ENCODE measurements at places on chromosomes 2 and 18. TPM values are rescaled to one million over a fixed set of nuclear protein-coding genes. Genes with fewer than 3 reads are reported as not detected.

DNA sequence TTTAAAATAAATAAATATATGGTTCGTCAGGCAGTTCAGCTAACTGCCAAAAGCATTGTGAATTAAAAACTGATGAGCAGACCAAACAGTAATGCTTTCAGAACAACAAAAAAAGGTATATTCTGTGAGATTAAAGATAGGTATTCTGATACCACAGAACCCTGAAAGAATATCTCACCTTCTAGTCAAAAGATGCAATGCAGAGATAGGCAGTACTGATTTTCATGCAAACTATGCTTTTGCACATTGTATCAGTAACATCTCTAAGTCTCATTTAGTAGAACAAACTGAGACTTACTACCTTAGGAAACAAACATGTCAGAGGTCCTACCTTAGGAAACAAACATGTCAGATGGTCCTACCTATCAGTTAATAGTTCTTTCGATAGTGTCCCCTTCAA lies 32.4 kb downstream of the CUL3 start:
- no peak for DNase-seq

DNA sequence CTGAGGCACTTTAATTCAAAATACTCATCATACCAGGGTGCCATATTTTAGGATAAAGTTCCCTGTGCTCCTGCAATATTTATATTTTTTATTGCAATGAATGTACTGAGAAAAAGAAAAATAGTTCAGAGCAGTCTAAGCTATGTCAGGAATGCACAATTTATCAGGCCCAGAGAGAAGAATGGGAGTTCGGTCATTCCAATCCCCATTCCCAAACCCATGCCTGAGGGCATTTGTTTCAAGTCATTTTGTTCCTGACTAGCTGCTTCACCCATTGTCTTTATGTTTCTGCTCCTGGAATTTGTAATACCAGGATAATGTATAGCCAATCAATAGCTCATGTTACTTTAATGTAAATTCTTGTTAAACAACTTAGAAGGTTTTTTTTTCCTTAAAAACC lies 24.4 kb upstream of the FTCDNL1 start:
- DNase-seq, result peak; percentile 56

GRCh38 chr2:178650554-178650953 lies 156.7 kb downstream of the TTN start:
- DNase-seq, result no peak

DNA sequence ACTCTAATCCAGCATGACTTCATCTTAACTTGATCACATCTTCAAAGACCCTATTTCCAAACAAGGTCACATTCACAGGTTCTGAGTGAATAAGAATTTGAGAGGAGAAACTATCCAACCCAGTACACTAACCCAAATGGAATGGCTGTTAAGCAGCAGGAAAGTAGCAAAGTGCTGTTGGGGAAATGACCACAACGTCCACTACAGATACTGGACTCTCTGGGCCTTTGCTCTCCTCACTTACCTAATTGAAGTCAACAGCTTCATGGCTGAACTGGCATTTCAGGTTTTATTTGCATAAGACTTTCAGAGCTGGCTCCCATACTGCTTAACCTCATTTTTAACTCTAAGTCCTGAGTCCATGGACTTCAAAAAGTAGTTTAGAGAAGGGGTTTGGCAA lies 38.0 kb upstream of the ACVR2A start:
- no peak for DNase-seq

SLC38A11 gene
- not detected for total RNA-seq

DNA sequence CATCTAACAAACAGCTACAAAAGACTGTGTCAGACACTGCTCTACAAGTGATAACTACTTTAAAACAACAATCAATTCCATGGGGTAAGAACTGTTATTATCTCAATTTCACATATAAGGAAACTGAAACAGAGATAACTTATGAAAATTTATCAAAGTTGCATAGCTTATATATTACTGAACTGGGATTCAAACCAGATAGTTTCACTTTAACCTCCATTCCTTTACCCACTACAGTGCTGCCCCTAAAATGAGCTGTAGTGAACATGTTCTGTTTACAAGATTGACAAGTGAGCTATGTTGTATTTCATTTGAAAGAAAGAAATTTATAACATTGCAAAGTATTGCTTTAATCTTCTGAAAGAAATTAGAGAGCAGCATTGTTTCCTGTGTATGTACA lies 14.1 kb upstream of the GCG start:
- no peak for DNase-seq

DNA sequence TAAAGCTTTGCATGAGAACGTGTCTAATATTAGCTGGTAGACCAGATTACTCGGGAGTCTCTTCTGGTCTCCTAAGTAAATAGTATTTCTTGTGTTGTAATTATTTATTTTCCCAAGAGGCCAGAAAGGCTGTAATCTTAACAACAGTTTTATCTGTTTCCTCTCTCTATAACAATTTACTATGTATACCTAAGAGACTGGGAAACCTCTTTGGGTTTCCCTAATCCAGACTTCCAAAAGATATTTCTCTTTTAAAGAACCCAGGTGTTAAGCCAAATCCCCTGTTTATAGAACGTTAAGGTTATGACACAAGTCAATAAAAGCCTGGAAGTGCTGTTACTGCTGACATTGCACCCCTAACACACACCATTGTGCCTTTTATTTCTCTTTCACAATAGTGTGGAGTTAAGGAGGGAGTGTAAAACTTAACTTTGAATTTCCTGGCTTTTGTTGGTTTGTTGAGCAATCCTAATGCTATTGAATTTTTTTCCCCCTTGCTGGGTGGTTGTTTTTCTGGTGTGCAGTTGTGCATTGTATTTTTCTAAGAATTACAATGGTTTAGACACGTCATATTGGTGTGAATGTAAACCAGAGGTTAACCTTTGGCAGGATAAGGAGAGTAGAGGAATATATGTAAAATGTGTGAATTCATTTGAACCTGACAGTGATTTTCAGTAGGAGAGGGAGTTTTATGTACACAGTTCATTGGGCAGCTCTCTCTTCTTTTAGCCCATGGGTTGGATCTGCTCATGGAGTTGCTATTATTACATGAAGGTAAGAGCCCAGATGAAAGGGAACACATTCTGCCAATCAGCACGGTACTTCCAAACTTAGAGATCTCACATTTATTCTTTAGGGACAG lies 192.8 kb downstream of the MTX2 start:
- peak; percentile 27 for DNase-seq

SERPINB5 gene
- total RNA-seq, result not detected

GRCh38 chr2:61995515-61995914 lies 90.0 kb downstream of the COMMD1 start:
- DNase-seq, result no peak

- DNase-seq, result peak; percentile 83
Observed at GRCh38 chr2:27627963-27628766, 647 bp downstream of the CCDC121 start.

GRCh38 chr2:241136191-241136590 lies 13.1 kb downstream of the PASK start:
- no peak for DNase-seq

GRCh38 chr18:62198259-62198658 lies 11.2 kb downstream of the RELCH start:
- no peak for DNase-seq

- peak; percentile 99 for DNase-seq
Observed at GRCh38 chr18:49725809-49726674, 87.3 kb downstream of the ACAA2 start.

TGFA gene
- not detected for total RNA-seq

DNA sequence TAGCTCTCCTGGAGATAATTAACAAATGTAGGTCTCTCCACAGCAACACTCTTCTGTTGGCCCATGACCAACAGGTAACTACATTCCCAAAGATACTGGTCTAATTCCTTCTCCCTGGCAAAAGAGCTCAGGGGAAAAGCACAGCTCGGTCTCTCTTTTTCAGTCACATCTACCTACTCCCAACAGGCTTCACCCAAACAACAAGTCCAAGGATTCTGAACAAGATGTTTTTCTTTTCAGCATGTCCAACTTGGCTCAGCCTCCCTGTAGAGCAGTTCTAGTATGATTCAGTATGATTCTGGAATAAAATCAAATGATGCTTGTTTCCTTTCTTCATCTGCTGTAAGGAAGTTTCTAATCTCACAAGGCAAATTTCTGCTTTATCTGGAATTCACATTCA lies 1704.8 kb upstream of the PIK3C3 start:
- DNase-seq, result no peak

GRCh38 chr2:61235716-61236115 lies 73.7 kb downstream of the C2orf74 start:
- no peak for DNase-seq

ACTG2 gene
- total RNA-seq, result 2.4 TPM

GRCh38 chr18:49838381-49838780 lies 25.0 kb upstream of the ACAA2 start:
- DNase-seq, result no peak

CD28 gene
- not detected for total RNA-seq

- peak; percentile 95 for DNase-seq
Observed at GRCh38 chr2:195561116-195561921, 95.7 kb upstream of the SLC39A10 start.

GRCh38 chr2:106990297-106990696 lies 104.3 kb upstream of the ST6GAL2 start:
- DNase-seq, result peak; percentile 47

GRCh38 chr18:69399253-69399652 lies 1.4 kb upstream of the DOK6 start:
- DNase-seq, result no peak

- DNase-seq, result no peak
Observed at GRCh38 chr18:9919564-9920232, 5.9 kb downstream of the VAPA start.

MC2R gene
- total RNA-seq, result not detected

DNA sequence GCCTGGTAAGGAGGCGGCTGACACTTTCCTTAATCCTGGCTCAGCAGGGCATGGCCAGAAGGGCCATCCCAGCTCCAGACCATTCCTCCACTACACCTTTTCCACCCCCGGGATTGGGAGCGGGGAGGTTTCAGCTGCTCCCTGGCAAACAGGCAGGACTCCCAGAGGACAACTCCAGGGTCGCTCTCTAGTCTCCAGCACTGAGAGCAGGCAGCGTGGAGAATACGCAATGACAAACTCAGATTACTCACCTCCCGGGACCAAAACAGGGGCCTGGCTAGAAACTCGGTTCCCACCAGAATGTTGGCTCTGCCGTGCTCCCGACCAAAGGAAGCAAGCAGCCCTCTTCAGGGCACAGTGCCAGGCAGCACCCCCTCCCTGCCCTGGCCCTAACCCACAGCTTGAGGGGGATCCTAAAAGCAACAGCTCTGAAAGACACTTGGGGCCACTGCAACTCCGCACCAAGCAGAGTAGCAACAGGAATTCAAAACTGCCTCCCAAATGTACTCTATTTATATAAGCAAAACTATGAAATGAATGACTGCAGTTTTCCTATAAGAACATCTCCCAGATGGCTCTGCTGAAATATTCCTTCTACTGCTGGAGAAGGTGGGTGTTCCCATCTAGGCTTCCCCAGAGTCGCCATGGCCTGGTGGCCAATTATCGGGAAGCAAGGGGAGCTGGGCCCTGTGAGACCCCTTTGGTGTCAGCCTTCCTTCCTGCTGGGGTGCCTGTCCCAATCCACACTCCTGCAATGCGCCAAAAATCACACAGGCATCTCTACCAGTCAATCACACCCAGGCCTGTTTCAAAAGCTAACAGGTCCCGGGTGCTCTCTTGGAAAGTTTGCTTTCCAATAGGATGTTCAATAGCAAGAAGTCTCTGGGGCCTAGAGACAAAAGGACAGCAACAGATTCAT lies 61.2 kb upstream of the POMC start:
- peak; percentile 52 for DNase-seq

- DNase-seq, result no peak
Observed at GRCh38 chr2:221555494-221555846, 16.6 kb downstream of the EPHA4 start.

INHA gene
- total RNA-seq, result 0.18 TPM

TMEM182 gene
- total RNA-seq, result not detected

TMX3 gene
- total RNA-seq, result 80.8 TPM

EPB41L3 gene
- total RNA-seq, result 28.0 TPM

GRCh38 chr18:23972453-23972852 lies 42.1 kb upstream of the TTC39C start:
- DNase-seq, result no peak

GREB1L gene
- total RNA-seq, result 3.7 TPM

GRCh38 chr2:233961905-233962304 lies 44.7 kb downstream of the TRPM8 start:
- no peak for DNase-seq

GRCh38 chr2:73141896-73142295 lies 29.1 kb upstream of the RAB11FIP5 start:
- DNase-seq, result no peak

DNA sequence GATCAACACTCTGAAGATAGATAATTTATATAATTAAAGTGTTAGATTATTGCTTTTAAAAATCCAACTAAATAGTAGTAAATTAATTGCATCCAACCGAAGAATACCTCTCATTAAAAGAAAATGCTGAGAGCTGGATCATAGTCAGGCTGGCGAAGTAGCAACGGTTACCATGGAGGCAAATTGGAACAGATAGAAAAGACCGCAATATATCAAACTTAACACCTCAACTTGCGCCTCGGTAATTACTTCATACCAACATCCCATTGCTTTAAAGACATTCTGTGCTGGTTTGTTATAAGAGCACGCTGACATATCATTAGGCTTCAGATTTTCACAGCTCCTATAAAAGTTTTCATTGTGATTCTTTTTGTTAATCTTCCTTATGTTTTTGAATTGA lies 183.8 kb upstream of the ZC3H15 start:
- DNase-seq, result no peak

DNA sequence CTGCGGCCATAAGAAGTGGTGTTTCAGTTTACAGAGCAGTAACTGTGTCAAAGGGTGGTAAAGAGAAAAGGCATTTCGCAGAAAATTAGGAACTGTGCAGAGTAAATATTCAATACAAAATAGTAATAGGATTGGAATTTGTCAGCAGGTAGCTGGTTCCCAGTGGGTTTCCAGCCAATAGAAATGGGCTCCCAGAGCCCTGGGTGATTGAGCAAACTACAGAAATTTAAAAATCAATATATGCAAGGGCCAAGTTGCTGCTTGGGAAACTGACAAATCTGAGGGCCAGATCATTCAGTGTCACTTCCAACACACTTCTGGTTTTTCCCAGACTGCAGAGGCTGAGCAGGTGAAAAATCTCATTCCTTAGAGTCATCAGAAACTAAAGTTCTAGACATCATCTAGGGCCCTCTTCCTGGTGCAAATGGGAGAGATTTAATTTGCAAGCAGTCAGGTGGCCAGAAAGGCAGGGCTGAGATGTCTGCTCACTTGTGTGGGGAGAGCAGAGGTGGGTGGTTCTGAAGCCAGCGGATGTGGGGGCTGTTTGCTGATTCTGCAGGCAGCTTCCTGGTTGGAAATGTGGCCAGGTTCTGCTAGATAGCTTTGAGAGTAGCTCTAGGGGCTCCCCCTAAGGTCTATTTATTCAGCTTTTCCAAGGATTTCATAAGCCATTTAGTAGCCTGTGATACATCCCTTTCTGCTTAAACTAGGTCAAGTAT lies 182.4 kb downstream of the NCK2 start:
- no peak for DNase-seq

DNA sequence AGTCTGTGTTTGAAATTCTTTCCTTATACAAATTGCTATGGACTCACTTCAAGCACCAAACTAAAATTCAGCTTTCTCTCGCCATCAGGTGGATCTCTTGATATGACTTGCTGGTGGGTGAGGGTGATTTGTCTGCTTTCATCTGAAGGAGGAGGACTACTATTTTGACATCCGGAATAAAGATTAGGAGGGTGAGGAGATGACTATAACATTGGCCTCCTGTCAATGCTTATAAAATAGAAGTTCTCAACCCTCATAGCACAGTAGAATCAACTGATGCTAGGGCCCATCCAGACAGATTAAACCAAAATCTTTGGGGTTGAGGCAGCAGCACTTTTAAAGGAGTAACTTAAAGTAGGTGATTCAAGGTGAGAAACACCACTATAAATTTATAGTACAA lies 120.4 kb upstream of the DNAJC10 start:
- no peak for DNase-seq
